ENCODE measurements at places on chromosomes 11 and 22.

- no peak for DNase-seq
These were observed 116.0 kb downstream of the FAR1 start for GRCh38 chr11:13784441-13784840.

GRCh38 chr11:133902506-133902905, 54.3 kb downstream of the IGSF9B start:
- DNase-seq = no peak

GRCh38 chr22:33650244-33650643, 270.0 kb downstream of the LARGE1 start:
- no peak for DNase-seq

GRCh38 chr11:17649261-17649660, 70.1 kb upstream of the MYOD1 start:
- DNase-seq = no peak

DNA sequence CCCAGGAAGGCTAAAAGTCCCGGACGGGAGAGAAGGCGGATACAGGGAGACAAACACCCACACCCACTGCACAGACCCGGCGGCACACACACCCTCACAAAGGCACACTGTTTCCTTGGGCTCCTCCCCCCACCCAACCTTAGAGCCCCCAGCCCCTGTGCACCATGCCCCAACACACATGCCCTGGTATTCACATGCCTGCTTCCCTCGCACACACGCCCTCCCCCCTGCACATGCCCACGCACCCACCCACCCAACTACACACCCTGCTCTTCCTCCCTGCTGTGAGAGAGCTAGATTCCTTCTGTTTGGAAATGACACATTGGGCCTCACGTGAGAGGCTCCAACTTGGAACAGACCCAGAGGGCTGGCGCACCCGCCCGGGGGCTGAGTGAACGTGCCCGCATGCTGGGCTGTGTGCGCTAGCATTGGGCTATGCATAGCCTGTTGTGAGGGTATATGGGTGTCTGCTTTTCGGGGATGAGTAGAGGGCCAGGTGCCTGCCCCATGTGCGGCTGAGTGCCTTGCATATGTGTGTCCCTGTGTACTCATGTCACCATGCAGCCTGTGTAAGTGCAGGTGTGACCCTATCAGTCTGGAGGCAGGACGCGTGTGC, 518 bp upstream of the CHRM1 start:
- no peak for DNase-seq

DNA sequence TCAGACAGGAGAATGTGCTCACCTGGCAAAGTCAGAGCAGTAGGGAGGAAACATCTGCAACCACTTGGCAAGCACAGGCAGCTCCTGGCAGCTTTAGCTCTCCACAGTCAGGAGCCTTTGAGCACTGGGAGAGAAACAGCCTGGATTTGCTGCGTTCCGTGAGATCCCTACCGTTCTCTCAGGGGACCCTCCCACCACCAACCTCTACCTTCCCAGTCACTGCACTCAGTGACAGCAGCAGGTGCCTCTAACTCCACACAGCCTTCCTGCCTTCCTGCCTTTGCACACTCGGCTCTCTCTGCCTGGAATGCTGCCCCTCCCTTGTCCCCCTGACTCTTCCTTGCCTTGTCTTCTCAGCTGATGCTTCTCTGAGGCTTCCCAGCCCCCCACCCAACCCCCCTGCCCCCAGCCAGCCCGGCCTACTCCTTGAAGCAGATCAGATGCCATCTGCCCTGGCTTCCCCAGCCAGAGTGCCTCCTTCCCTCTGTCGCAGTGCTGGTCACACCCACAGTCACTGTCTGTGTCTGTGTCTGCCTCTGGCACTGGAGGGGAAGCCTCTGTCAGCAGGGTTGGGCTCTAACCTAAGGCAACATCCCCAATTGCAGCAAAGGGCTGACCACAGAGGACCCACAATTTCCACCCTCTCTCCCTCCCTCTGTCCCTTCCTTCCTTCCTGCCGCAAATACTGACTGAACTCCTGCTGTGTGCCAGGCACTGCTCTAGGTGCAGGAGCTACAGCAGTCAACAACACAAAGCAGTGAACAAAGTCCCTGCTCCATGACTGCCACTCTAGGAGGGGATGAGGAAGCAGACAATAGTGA, 14.9 kb upstream of the TSKU start:
- DNase-seq = no peak

- no peak for DNase-seq
These were observed 13.5 kb downstream of the NCF4 start for GRCh38 chr22:36874309-36874696.

DNA sequence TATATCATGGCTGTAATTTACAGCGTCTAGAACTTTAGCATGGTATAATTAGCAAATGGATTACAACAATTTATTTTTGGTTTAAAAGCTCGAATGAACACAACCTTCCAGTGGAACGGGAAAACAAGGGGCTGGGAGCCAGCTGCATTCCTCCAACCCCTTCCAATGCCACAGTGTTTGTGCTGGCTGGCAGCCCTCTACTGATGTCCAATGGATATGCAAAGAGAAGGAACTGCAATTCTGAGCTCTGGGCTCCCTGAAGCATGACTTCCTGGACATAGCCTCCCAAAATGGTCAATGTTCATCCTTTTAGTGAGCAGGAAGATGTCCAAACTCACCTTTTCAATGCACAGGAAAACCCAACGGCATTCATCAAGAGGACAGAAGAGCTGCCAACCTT, 288.3 kb downstream of the TENM4 start:
- no peak for DNase-seq

GRCh38 chr22:48715511-48715910, 1112.2 kb downstream of the BRD1 start:
- DNase-seq = no peak

- DNase-seq = no peak
These were observed 57.3 kb downstream of the PPP6R2 start for GRCh38 chr22:50400406-50400805.

GRCh38 chr22:38104084-38104483, 6.4 kb downstream of the BAIAP2L2 start:
- no peak for DNase-seq

DNA sequence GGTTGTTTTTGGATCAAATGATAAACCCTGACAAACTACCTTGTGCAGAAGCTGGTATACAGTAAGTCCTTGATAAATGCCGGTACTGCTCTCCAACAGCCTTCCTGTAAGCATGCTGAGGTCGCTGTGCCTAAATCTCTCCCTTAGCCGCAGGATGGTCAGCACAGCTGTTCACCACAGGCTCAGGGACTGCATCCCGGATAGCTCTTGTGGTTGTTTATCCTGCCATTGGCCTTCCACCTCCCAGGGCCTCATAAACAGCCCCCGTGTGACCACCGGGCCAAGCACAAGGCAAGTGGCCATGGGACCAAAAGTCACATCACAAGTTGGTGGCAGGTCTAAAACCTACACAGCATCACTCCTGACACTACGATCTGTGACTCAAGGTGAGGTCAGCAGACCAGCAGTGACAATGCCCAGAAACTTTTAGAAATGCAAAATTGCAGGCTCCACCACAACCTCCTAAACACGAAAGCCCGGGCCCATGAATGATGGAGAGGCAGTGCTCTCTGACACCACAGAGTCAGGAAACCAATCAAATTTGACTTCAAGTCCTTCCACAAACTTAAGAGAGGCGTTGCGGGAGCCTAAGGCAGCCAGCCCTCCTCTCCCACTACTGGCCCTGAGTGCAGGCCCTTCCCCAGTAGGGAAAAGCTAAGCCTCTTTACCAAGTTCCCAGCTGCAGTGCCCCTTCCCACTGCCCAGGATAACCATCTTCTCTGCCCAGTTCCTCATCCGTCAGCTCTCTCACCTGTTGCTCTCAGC, 3.9 kb downstream of the SPATA19 start:
- no peak for DNase-seq

- DNase-seq = no peak
These were observed 5.6 kb downstream of the PIM3 start for GRCh38 chr22:49966041-49966773.

GRCh38 chr11:11978792-11979487, 29.5 kb downstream of the DKK3 start:
- DNase-seq = no peak

DNA sequence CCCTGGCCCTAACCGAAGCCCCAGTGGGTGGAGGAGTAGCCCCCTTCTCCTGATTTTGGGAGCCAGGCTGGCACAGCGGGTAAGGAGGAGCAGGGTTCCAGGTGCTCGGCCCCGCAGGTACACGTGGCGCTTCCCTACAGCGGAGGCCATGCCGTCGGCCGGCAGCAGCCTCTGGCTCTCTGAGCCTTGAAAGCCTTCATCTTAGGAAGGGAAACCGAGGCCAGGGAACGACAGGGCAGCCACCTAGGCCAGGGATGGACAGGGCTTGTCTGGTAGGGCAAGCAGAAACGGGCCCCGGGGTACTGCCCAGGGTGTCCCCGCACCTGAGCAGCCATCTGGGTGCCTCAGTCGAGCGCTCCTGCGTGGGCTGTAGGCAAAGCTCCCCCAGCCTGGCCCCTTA, 28.7 kb downstream of the MOB2 start:
- no peak for DNase-seq
